ENCODE measurements at places on chromosomes 6 and 20.
A peak's percentile ranks its signal among the peaks of the same experiment; 100 is the strongest.

DNA sequence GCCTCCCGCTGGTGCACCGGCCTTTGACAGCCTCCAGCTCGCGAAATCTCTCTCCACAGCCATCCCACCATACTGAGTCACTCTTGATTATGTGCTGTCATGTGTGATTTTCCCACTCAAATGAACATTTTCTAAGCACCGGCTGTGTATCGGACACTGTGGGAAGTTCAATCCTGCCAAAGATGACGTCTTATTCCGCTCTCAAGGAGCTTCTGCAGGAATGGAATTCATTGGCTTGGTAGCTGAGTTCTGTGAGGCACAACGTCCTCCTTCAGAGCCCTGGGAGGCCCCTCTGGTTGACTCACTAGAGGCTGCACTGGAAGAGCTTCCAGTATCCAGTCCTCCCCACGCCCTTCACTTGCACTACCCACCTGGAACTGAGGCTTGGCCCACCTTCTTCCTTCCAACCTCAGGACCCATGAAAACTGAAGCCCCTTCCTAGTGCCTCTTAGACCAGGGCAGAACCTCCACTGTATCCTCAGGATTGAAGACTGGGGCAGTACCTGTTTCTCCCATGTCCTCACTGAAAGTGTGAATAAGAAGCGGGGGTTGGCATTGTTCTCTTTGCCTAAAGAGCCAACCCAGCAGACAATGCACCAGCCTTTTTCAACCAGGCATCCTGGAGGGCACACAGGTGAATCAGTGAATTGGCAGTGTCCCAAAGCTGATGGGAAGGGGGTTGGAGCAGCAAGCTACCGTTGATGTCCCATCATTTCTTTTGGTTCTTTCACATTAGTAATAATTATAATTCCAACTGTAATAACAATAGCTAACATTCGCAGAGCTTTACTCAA is 1.7 kb downstream of the UNC5CL start:
- no peak for DNase-seq
- no peaks in the 10 kb centered on the region for H3K27me3 ChIP-seq
- H3K36me3 ChIP-seq: no peaks in the 10 kb centered on the region
- H3K4me1 ChIP-seq: peaks cover 8% of the 10 kb centered on the region

GRCh38 chr6:35036059-35036827 is 104.9 kb downstream of the TCP11 start:
- H3K4me1 ChIP-seq: peaks cover 20% of the 10 kb centered on the region
- H3K27ac ChIP-seq: peak overlapping the region; percentile 50
- H3K27me3 ChIP-seq: no peaks in the 10 kb centered on the region
- no peak for DNase-seq

GRCh38 chr20:57135875-57136274 is 130.6 kb downstream of the BMP7 start:
- no peak for DNase-seq
- H3K36me3 ChIP-seq: no peaks in the 10 kb centered on the region
- no peaks in the 10 kb centered on the region for H3K4me1 ChIP-seq
- H3K27ac ChIP-seq: no peak overlapping the region
- H3K27me3 ChIP-seq: no peaks in the 10 kb centered on the region

GRCh38 chr6:90885611-90886056 is 298.8 kb upstream of the MAP3K7 start:
- no peak overlapping the region for H3K27ac ChIP-seq
- H3K36me3 ChIP-seq: no peaks in the 10 kb centered on the region

DNA sequence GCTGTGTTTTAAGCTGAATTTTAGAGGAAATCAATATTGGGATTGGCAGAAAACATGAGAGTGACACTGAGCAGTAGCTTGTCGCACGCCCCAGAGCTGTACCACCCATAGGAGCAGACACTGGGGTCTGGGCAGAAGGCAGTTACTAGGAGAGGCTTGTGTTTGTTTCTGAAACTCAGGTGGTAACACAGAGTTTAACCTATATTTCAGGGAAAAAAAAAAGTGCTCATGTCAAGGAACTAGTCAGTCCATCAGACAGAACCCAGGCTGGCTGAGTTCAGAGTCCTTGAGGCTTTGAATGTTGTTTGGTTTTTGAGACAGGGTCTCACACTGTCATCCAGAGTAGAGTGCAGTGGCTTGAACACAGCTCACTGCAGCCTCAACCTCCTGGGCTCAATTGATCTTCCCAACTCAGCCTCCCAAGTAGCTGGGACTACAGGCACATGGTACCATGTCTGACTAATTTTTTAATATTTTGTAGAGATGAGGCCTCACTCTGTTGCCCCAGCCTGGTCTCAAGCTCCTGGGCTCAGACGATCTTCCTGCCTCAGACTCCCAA is 6.6 kb downstream of the SLC22A1 start:
- H3K27me3 ChIP-seq: peaks cover 68% of the 10 kb centered on the region
- H3K27ac ChIP-seq: no peak overlapping the region
- no peaks in the 10 kb centered on the region for H3K4me1 ChIP-seq
- DNase-seq: no peak

DNA sequence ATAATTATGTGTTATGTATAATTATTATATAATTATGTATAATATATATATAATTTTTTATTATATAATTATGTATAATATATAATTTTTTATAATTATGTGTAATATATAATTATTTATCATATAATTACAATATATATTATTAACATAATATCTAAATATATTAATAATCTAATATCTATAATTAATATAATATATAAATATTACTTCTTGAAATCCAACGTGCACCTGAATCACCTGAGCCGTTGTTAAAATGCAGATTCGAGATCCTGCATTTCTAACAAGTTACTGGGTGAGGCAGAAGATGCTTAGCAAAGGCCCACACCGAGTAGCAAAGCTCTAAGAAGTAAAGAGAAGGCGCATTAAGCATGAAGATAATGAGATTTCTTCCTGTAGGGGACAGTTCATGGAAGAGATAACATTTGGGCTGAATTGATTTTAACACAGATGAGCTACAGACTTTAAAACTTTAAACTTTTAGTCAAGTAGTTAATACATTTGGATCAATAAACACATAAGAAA is 406.4 kb upstream of the PLCB4 start:
- no peak overlapping the region for H3K27ac ChIP-seq
- H3K27me3 ChIP-seq: no peaks in the 10 kb centered on the region
- H3K4me1 ChIP-seq: no peaks in the 10 kb centered on the region
- peak; percentile 44 for DNase-seq
- H3K36me3 ChIP-seq: peaks cover 5% of the 10 kb centered on the region
